NCI-H2029 (cell line): ENCODE measurements at places on chromosomes 7 and 10.
A peak's percentile ranks its signal among the peaks of the same experiment; 100 is the strongest.

DNA sequence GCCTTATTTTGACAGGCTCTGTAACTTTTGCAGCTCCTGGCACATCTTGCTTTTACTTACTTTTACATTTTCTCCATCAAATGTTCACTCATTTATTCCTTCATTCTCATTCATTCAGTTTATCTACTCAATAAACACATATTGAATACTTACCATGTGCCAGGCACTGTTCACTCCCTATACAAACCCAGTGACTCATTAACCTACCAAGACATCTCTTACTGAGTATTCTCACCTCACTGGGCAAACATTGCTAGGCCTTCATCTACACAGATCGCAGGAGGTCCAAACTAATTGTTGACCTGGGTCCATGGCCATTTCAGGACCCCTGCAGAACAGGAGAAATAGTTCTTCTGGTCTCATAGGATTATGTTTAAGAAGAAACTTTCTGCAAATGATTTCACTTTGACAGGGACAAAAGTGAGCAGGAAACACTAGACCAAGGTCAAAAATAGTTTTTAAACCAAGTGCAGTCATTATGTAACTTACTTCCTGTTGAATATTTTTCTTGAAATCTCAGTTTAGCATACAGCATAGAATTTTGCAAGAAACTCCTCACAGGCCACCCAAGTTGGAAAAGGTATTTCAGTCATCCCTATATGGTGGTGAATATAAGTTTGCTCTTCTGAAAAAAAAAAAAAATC lies 17.6 kb downstream of the SLC26A4 start:
- DNase-seq: no peak

- DNase-seq: no peak
These were observed 7.0 kb upstream of the TMEM243 start for GRCh38 chr7:87226495-87226894.

DNA sequence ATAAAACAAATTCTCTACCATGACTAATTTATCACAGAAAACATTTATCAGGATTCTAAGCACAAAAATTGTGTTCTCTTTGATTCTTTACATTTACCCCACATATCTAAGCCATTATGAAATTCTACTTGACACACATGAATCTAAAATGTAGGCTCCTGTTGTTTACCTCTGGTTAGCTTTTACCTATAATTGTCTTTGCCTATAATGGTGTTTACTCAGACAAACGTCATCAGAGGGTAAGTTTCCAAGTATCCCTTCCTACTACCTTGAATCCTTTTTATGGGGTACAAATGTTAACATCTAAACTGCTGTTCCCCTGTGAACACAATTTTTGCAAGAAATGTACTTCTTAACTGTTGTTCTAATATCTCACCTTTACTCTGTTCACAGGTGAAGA lies 63.5 kb downstream of the MINDY3 start:
- no peak for DNase-seq

DNA sequence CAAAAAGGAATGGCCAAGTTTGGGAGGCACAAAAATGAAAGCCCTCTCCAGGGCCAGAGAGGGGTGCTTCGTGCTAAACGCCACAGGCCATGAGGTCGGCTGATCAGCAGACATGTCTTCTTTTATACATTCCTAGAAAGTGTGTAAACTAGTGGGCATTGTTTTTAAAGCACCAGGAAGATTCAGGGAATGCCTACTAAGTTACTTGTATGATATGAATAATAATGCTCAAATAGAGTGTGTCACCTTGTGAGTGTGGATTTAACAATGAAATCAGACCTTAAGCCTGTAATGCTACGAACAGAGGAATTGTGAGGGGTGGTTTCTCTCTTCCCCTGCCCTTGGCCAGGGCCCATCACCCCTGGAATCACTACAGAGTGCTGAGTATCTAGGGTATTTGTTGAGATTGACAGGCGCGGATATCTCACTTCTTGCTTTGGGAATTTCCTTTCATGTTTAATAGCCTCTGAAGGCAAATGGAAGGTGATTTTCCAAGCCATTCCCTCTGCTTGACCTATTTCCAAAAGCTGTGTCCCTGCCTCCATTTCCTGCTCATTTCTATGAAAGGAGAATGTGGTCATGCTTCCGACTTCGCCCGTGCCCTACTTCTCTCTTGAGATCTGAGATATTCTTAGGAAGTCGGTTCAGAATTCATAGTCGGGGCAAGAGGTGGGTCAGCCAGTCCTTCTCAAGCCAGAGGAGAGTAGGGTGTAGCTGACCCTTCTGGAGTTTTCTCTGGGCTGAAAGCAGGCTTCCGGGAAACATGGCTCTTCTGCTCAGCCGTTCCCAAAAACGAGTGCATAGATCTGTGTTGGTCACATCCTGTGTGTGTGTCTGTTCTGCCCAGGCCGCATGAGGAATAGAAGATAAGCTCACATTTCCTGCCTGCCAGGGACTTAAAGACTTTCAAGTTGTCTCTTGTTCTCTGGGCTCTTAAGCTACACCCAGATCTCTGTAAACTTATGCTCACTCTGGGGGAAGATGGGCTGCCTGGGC lies 167.8 kb upstream of the ITGB1 start:
- DNase-seq: no peak

- DNase-seq: no peak
These were observed 314.6 kb downstream of the CXCL12 start for GRCh38 chr10:44070282-44070681.

GRCh38 chr7:137987968-137988367 lies 13.9 kb downstream of the CREB3L2 start:
- DNase-seq: no peak

DNA sequence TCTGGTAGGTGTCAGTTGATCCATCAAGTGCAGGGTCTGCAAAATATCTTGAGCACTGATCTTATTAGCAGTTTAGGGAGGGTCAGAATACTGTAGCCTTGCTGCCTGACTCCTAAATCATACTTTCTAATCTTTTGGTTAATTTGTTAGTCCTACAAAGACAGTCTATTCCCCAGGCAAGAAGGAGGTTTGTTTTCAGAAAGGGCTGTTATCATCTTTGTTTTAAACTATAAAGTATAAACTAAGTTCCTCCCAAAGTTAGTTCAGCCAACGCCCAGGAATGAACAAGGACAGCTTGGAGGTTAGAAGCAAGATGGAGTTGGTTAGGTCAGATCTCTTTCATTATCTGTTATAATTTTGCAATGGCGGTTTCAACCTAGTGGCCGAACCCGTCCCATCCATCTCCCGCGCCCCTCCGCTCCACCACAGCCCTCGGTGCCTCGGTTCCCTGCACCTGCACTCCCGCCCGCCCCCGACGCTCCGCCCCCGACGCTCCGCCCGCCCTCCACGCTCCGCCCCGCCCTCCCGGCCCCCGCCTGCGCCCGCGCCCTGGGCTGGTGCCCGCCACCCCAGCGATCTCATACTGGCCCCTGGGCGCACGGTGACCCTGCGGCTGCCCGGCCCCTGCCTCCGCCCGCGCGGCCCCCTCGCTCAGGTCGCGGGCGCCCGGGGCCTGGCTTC lies at the start of gene ADCK2:
Gene ADCK2 (plus strand): TSS at position 564 of the 681 bp plus-strand sequence. CDS start 386 bp downstream, outside the sequence.
- DNase-seq: peak; percentile 15

DNA sequence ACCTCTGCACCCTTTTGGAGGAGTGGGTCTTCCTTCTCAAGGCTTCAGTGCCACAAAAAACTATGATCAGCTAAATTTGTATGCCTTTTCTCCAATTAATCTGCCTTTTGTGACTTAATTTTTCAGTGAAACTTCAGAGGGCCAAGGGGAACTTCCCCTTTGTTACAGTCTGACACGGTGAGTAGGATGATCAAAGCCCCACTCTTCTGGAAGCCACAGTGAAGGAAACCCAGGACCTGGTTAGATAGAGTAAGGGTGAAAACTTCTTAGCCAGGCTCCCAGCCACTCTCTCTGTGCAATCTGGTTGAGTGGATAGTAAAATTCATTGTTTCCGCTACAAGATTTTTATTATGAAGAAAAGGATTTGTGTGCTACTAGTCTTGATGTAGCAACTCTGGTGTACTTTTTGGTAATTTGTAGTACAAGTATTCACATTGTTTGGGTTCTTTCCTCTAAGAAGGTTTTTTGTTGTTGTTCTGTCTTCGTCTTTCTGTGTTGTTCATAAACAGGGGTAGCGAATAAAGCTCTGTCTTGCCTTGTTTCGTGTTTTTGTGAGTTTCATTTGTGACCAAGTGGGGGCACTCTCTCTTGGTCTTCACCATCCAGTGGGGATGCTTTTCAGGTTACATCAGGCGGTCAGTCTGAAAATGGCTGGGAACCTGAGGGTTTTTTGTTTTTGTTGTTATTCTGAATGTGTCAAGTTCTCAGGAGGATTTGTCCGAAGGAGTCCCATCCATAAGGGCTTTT lies 268.5 kb upstream of the NPSR1 start:
- DNase-seq: no peak

- no peak for DNase-seq
These were observed 44.2 kb upstream of the TMEM213 start for GRCh38 chr7:138753610-138754009.
